Amniotic stem cell (primary cell): ENCODE measurements at places on chromosomes 1 and 21.

DNA sequence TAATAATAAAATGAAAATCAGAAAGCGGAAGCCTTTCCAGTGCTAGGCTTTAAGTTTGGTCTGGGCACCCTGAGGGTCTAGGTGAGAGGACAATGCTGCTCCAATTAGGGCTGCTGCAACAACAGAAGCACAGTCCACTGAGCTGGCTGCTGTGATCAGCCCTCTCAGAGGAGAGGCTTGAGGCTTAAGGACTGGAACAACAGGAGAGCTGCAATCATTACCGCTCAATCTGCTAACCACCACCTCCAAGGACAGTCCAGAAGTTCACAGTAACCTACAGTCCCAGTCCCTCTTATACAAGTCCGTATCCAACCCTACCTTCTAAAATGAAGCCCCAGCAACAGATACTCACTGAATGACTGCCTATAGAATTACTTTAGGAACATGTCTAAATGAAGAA is 62.1 kb downstream of the USP24 start:
- DNase-seq: no peak

DNA sequence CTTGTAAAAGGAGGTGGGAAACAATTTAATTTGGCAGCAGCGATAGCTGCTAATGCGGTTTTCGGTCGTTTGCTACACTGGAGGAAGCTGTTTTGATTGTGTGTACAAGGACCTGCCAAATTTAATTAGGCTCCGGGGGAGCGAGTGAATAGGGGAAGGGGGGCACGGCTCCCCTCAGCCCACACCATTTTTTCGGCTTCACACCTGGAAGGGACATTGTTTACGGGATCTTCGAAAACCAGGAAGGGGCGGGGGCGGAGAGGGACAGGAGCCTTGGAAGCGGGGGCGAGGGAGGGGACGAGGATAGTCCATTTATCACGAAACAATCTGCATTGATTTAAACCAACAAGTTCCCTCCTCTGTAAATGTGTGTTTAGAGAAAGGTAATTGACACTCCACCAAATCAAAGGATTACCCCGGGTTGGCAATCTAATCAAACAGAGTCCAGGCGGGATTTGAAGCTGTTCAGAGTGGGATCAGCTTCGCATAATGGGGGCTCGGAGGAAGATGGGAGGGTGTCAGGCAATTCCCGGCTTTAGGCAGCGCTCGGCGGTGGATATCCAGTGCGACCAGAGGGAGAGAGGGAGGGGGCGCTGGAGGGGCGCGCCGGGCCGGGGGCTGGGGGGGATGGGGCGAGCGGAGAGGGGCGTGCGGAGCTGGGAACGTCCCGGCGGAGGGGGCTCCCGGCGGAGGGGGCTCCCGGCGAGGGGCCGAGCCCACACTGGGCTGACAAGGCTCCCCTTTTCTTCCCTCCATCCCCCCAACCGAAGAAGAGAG is 9.8 kb downstream of the PAX7 start:
- no peak for DNase-seq

DNA sequence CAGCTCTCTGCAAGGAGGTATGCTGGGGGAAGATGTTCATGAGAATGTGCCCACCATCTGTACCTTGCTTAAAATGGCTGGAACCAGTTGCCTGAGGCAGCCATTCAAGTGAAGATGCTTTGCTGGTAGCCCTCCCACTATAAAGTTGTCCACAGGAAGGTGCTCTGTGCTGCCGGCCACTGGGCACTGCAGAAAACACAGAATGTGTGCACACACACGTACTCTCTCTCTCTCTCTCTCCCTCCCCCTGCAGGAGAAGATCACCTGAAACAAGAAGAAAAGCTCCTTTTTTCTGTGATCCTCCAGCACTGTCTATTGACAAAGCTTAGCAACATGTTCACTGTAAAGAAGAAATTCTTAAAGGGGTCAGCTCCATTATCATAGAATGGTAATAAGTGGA is 134.8 kb downstream of the PIGK start:
- no peak for DNase-seq

DNA sequence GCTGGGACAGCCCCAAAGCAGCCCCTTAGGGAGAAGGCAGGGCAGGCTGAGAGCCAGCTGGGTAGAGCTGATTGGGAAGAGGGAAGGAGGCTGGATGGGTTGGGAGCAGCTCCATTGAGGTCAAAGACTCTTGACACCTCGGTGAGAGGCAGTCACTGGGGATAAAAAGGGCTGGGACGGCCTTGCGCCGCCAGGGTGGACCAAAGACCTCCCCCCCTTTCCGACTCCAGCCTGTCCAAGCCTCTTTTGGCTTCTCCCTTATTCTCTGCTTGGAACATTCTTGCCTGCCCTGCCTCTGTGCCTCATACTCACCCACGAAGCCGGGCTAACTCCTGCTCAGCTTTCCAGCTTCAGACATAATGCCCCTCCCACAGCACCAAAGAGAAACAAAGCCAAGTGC is 51.1 kb downstream of the LRRC38 start:
- DNase-seq: no peak

DNA sequence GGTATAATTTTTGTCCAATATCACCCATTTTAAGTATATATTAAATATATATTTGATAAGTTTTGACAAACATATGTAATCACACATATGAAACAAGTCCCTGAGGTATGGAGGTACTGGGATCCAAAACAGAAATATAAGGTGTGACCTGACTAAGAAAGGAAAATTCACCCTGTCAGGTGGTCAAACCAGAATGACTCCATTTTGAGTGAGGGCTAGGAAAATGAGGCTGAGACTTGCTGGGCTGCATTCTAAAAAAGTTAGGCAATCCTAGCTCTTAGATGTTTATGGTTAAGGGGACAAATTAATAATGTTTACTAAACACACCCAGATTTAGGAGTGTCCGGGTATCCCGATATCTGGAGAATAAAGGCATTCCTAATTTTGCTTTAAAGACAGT is 11.6 kb upstream of the SLC19A2 start:
- no peak for DNase-seq

DNA sequence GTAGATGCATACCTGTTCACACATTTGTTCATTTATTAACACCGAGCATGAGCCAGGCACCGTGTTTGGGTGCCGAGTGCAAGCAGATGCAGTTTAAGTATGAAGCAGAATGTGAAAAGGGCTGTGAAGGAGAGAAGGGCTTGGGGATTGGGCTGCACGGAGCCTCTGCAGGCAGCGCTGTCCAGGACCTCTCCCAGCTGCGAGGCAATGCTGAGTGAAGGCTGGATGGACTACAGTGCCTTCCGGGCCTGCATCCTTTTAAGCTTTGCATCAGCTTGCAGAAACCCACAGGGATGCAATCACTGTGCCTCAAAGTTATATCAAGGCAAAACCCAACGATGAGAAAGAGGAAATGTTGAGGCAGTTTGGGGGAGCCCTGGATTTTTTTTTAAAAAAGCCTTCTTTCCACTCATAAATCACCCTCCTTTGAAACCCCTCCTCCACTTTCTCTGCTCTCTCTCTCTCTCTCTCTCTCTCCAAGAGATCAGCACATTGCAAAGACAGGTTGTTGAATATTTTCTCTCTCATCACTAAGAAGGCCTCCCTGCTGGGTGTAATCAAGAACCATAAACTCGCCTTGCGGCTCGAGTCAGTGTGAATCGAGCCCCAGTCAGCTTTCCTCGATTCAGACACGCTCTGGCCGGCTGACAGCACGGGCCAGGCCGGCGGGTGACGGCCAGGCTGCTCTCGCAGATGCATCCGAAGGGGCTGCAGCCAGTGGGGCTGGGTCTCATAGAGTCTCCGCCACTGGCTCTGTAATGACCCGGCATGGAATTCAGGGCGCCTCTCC is 89.2 kb upstream of the POU3F1 start:
- no peak for DNase-seq

DNA sequence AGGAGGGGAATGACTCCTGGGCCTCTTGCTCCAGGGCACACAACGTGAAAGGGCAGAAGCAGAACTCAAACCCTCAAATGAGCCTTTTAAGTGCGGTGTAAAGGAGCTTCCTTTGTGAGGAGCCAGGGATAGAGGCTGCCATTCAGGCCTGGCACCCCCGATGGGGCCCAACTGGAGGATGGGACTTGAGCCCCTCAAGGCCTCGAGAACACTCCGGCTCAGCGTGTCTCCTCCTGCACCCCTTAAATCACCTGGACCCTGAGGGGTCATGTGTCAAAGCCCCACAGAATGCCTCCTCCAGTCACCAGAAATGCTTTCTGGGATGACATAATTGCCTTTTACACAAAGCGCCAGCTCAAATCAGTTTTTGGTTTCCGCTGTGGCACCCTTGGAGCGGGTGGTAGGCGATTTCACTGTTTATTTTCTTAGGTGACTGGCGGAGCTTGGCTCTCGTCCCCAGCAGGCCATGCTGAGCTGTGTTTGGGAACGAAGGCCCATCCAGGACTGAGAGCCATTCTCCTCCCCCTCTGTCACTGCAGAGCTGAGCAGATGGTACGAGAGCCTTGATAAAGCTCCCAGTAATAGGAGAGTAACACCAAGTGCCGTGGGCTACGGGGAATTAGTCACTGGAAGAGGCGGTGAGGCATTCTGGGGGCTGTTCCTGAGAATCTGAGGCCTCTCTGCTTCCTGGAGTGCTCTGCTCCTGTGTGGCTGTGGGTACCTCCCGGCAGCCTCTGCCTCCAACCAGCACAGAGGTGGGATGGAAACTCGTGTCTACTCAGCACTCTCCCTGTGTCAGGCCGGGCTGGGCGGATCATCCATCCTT is 163.0 kb downstream of the GRIK3 start:
- DNase-seq: no peak

- no peak for DNase-seq
Observed at GRCh38 chr1:205170532-205171269, 40.8 kb downstream of the DSTYK start.

- no peak for DNase-seq
Observed at GRCh38 chr1:48470481-48470855, 1.5 kb downstream of the SPATA6 start.

- DNase-seq: peak; percentile 11
Observed at GRCh38 chr21:41196993-41197392, 29.0 kb downstream of the BACE2 start.

DNA sequence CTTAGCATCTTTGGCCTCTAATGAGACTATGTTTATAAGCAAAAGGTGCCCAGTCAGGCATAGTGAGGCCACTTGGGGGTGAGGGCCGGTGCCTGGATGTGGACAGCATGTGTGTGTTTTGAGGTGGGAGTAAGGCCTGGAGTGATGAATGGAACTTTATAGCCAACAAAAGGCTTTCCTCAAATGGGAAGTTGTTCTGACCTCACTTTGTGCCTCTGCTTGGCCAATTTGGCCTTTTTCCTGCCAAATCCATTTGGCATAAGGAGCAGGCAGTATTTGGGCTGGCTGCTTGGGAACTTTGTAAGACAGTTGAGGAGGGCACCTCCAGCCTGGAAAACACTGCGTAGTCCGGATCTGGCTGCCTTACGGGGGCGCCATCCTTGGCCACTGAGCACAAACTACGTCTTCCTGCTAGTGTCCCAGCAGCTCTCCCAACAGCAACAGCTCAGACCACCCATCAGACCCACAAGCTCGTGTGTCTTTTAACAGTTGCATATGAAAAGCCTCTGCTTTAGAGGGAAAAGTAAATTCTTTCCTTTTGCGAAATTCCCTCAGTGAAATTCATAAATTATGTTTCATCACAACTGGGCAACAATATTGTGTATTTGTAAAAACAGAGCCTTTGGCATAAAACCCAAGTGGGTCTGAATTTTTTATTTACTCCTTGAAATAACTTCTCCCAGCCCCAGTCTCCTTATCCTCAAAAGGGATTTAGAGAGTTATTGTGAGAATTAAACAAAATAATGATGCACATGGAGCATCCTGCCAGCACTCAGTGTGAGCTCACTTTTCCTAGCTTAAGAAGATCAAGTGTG is 322.9 kb downstream of the DISC1 start:
- no peak for DNase-seq

DNA sequence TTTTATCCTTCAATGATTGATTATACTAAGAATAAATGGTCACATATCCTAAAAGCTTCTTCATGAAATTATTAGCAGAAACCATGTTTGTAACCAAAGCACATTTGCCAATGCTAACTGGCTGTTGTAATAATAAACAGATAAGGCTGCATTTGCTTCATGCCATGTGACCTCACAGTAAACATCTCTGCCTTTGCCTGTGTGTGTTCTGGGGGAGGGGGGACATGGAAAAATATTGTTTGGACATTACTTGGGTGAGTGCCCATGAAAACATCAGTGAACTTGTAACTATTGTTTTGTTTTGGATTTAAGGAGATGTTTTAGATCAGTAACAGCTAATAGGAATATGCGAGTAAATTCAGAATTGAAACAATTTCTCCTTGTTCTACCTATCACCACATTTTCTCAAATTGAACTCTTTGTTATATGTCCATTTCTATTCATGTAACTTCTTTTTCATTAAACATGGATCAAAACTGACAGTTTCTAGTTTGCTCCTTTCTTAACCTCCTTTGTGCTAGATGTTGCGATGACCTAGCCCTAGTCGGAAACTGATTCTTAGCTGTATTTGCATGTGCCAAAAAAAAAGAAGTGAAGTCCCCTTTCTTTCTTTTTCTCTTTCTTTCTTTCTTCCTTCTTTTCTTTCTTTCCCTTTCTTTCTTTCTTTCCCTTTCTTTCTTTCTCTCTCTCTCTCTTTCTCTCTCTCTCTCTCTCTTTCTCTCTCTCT is 45.1 kb downstream of the MAP3K7CL start:
- DNase-seq: no peak

DNA sequence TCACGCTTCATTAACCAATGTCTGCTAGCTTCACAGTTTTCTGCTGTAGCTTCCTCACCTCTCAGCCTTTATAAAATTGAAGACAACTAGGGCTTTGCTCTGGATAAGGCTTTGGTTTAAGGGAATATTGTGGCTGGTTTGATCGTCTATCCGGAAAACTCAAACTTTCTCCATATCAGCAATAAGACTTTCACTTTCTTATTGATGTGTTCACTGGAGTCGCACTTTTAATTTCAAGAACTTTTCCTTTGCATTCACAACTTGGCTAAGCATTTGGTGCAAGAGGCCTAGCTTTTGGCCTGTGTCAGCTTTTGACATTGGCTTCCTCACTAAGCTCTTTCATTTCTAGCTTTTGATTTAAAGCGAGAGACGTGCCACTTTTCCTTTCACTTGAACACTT is 12.9 kb downstream of the COA6 start:
- DNase-seq: no peak

- no peak for DNase-seq
Observed at GRCh38 chr1:247324204-247324787, 7.4 kb downstream of the ZNF496 start.
